ENCODE measurements at places on chromosomes 13 and 19. TPM values are rescaled to one million over a fixed set of nuclear protein-coding genes. Genes with fewer than 3 reads are reported as not detected.

Gene N4BP2L1
- 4.7 TPM for total RNA-seq

Gene ZNF69
- total RNA-seq = 43.7 TPM

Gene CFAP97D2
- not detected for total RNA-seq

DNA sequence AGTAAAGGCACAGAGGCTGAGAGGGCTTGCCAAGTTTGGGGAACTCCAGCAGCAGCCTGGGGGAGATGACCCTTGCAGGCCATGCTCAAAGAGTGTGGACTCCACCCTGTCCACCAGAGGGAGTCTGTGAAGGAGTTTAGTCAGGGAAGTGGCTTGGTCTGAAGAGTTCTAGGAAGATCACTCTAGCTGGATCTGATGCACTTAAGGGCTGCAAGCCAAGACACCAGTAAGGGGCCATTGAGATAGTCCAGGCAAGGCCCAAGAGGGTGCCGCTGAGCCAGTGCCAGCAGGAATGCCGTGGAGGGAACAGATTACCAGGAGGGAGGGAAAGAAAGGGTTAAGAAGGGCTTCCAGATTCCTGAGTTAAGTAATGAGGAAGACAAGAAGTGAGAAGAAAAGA is 68.7 kb downstream of the ZAR1L start:
- DNase-seq = peak; percentile 69

- no peak for DNase-seq
Measured at GRCh38 chr13:110539894-110540293, 21.6 kb downstream of the RAB20 start.

DNA sequence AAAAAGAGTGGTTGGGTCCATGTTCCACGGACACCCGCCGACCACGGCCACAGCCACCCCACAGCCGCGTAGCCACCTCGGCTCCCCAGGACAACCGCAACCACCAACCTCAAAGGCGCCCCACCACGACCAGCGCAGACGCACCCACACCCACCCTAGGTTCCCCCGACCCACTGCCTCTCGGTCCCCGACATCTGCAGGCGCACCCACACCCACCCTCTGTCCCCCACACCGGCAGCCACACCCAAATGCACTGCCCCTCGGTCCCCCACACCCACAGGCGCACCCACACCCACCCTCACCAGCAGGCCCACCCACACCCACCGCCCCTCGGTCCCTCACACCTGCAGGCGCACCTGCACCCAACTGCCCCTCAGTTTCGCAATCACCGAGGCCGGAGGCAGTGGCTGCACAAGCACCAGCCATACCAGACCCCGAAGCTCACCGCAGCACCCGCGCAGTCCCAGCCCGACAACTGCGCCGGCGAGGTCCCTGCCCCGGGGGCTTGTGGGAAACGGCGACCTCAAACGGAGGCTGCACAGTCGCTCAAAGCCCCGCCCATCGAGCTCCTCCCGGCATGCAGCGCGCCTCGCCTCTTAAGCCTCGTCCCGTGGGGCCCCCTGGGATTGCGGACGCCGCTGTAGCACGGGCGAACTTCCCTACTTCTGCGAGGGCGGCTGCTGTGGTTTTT is 18.3 kb downstream of the ZNF77 start:
- DNase-seq = no peak

DNA sequence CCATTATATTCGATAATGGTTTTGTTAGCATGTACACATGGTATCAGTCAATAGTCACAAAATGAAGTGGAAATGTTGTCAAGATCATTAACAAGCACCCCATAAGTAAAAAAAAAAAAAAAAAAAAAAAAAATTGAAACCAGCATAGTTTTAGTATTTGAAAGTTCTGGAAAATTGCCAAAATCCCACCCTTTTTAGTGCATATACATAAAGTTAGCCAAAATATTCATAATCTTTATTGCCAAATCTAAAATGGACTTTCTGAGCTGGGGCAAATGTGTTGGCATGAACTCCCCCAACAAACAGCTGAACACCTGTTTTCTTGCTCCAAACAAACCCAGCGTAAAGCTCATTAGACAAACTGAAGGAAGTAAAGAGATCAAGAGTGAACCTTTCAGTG is 73.9 kb downstream of the MZT1 start:
- DNase-seq = no peak

GRCh38 chr19:38836983-38837626 is 5.5 kb upstream of the ECH1 start:
- no peak for DNase-seq

GRCh38 chr19:46629546-46630025 is 4.7 kb upstream of the PTGIR start:
- DNase-seq = no peak

- DNase-seq = no peak
Measured at GRCh38 chr19:3480383-3481091, at the start of gene SMIM24. TSS of gene SMIM24 (minus strand) at chr19:3480525. CDS start at chr19:3480463, 62 bp downstream.

- no peak for DNase-seq
Measured at GRCh38 chr13:109160357-109160756, 530.9 kb downstream of the MYO16 start.

- DNase-seq = no peak
Measured at GRCh38 chr13:32726374-32727037, 140.3 kb downstream of the PDS5B start.

DNA sequence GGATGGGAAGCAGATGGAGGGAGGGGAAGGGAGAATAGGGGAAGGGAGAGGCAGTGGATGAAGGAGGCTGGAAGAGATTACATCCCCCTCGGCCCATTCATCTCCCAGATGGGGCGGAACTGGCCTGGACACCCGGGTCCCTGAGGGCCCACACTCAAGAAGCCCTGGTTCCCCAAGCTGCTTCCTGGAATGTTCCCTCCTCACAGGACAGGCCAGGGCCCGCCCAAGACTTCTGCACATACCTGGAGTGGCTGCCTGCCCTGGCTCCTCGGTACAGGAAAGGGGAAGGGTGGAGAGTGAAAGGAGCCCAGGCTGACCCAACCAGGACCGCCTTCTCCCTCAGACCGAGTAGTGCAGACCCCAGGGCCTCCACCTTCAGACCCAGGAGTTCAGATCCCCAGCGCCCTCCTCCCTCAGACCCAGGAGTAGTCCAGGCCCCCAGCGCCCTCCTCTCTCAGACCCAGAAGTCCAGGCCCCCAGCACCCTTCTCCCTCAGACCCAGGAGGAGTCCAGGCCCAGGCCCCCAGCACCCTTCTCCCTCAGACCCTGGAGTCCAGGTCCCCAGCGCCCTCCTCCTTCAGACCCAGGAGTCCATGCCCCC is 489 bp downstream of the NTF4 start:
- DNase-seq = no peak

Measured in renal cortical epithelial cell (primary cell).